CD14-positive monocyte (primary cell): ENCODE measurements at places on chromosomes 1 and 21. TPM values are rescaled to one million over a fixed set of nuclear protein-coding genes. Genes with fewer than 3 reads are reported as not detected.

Gene PLEKHO1
- 110 TPM for polyA plus RNA-seq

DNA sequence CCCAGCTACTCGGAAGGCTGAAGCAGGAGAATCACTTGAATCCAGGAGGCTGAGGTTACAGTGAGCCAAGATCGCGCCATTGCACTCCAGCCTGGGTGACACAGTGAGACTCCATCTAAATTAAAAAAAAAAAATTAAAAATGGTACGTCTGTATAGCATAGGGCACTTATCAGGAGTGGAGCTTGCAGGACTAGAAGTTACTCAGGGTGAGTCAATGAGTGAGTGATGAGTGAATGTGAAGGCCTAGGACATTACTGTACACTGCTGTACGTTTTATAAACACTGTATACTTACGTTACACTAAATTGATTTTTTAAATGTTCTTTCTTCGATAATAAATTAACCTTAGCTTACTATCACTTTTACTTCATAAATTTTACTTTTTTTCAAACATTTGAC lies 183.6 kb downstream of the NR5A2 start:
- H3K36me3 ChIP-seq: no peaks in the 10 kb centered on the region
- H3K4me3 ChIP-seq: no peak overlapping the region
- H3K4me1 ChIP-seq: peaks cover 6% of the 10 kb centered on the region
- H3K27ac ChIP-seq: no peak overlapping the region

DNA sequence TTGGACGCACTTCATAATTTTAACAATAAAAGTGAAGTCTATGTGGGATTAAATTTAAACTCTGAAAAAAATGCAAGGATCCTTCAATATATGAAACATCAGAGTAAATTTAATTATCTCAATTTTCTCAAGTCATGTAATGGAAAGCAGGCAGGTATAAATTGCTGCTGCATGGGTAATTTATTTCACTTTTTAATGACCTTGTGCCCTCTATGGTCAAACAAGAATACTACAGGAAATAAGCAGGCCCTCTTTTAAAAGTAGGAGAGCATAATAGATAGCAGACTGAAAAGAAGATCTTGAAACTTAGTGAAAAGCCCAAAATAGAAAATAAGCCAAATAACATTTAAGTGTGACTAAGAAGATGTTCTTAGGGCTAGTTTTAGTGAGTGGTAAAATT lies 22.9 kb downstream of the BCAS2 start:
- H3K36me3 ChIP-seq: no peaks in the 10 kb centered on the region
- H3K4me1 ChIP-seq: peaks cover 16% of the 10 kb centered on the region
- H3K27ac ChIP-seq: no peak overlapping the region
- H3K27me3 ChIP-seq: no peaks in the 10 kb centered on the region
- H3K4me3 ChIP-seq: no peak overlapping the region
- DNase-seq: no peak

GRCh38 chr21:41695513-41695912 lies 71.3 kb downstream of the RIPK4 start:
- H3K4me1 ChIP-seq: peaks cover 23% of the 10 kb centered on the region
- no peak for DNase-seq
- no peak overlapping the region for H3K4me3 ChIP-seq

DNA sequence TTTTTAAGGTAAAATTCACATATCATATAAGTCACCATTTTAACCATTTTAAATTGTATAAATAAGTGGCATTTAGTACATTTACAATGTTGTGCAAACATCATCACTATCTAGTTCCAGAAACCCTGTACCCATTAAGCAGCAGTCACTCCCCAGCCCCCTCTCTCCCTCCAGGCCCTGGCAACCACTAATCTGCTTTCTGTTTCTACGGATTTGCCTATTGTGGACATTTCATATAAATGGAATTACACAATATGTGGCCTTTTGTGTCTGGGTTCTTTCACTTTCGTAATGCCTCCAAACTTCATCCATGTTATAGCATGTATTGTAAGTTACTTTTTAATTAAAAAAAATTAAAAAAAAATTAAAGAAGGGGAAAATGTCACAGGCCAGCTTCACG lies 58.0 kb upstream of the RAB3GAP2 start:
- H3K36me3 ChIP-seq: no peaks in the 10 kb centered on the region
- peak; percentile 20 for DNase-seq
- no peaks in the 10 kb centered on the region for H3K27me3 ChIP-seq

DNA sequence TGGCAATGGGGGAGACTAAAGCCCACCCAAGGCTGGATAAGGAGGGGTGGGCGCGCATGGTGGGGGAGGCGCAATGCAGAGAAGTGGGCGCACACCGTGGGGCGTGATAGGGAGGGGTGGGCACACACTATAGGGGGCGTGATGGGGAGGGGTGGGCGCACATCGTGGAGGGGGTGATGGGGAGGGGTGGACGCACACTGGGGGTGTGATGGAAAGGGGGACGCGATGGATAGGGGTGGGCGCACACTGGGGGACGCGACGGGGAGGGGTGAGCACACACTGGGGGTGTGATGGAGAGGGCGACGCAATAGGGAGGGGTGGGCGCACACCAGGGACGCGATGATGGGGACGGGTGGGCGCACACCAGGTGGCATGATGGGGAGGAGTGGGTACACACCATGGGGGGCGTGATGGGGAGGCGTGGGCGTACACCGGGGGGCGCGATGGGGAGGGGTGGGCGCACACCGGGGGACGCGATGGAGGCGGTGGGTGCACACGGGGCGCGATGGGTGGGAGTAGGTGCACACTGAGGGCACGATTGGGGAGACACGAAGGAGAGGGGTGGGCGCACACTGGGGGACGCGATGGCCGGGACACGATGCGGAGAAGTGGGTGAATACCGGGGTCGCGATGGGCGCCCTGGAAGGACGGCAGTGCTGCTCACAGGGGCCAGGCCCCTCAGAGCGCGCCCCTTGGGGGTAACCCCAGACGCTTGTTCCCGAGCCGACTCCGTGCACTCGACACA lies 929 bp downstream of the SUMO3 start:
- H3K4me1 ChIP-seq: peaks cover 25% of the 10 kb centered on the region
- DNase-seq: no peak
- peak overlapping the region; percentile 48 for H3K4me3 ChIP-seq
- H3K36me3 ChIP-seq: peaks cover 25% of the 10 kb centered on the region
- no peaks in the 10 kb centered on the region for H3K27me3 ChIP-seq
- no peak overlapping the region for H3K27ac ChIP-seq

GRCh38 chr1:44559913-44560312 lies 114.4 kb downstream of the TMEM53 start:
- H3K4me3 ChIP-seq: no peak overlapping the region
- H3K27ac ChIP-seq: no peak overlapping the region
- no peaks in the 10 kb centered on the region for H3K27me3 ChIP-seq
- peaks cover 7% of the 10 kb centered on the region for H3K4me1 ChIP-seq
- no peak for DNase-seq
- H3K36me3 ChIP-seq: no peaks in the 10 kb centered on the region

DNA sequence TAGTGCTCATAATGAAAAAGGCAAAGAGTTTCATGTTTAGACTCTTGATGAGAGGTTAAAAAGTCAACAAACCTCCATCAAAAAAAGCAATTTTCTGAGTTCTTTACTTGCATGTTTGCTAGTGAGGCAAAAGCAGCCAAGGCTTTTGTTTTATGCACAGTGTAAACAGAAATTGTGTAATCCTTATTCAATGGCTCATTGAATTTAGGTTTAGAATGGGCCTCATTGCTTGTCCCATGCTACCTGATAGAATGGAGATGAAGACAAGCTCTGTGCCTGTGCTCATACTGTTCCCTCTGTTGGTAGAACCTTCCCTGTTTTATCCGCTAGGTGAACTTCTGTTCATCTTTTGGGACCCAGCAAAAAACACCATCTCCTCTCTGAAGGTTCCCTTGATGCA lies 10.0 kb upstream of the LRRC8D start:
- DNase-seq: no peak
- no peaks in the 10 kb centered on the region for H3K36me3 ChIP-seq
- H3K4me3 ChIP-seq: no peak overlapping the region
- H3K27me3 ChIP-seq: no peaks in the 10 kb centered on the region
- H3K27ac ChIP-seq: no peak overlapping the region

DNA sequence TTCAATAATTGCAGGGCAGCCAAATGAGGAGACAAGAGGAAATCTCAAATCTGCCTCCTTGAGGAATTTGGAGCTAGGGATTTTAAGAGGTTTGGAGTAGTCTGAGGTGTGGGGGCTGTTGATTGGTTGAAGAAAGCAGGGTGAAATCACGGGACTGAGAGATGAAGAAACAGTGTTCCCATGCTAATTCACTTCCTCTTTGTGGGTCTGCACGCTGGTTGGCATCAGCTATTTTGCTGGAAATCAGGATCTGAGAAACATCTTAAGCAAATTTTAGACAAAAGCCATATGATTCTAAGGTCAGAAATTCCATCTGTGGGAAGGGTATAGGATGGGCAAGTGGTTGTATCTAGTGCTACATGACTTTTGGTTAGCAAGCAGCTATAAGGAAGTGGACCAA lies 107.1 kb upstream of the PAXBP1 start:
- no peaks in the 10 kb centered on the region for H3K27me3 ChIP-seq
- H3K27ac ChIP-seq: no peak overlapping the region
- peak; percentile 70 for DNase-seq
- no peaks in the 10 kb centered on the region for H3K36me3 ChIP-seq

Gene GPR37L1
- polyA plus RNA-seq: 0.13 TPM

GRCh38 chr1:156725683-156726280 lies 2.5 kb upstream of the METTL25B start:
- H3K4me3 ChIP-seq: peak overlapping the region; percentile 20
- peaks cover 38% of the 10 kb centered on the region for H3K4me1 ChIP-seq
- H3K27me3 ChIP-seq: no peaks in the 10 kb centered on the region
- peak overlapping the region; percentile 98 for H3K27ac ChIP-seq
- peaks cover 35% of the 10 kb centered on the region for H3K36me3 ChIP-seq
- DNase-seq: peak; percentile 90
